ENCODE measurements at places on chromosomes 2 and 18. TPM values are rescaled to one million over a fixed set of nuclear protein-coding genes. Genes with fewer than 3 reads are reported as not detected.
A peak's percentile ranks its signal among the peaks of the same experiment; 100 is the strongest.

The EPHA4 gene
- total RNA-seq: 22.6 TPM

The NAT8 gene
- not detected for total RNA-seq

The RAPH1 gene
- total RNA-seq: 17.4 TPM

GRCh38 chr18:10705786-10706185, 180.0 kb downstream of the NAPG start:
- H3K4me3 ChIP-seq: no peak overlapping the region
- H3K27me3 ChIP-seq: no peaks in the 10 kb centered on the region
- peak; percentile 60 for DNase-seq
- H3K4me1 ChIP-seq: no peaks in the 10 kb centered on the region
- H3K27ac ChIP-seq: no peak overlapping the region
- no peaks in the 10 kb centered on the region for H3K36me3 ChIP-seq

The DSG2 gene
- 2.2 TPM for total RNA-seq

The LOXHD1 gene
- total RNA-seq: 0.13 TPM

The CD207 gene
- total RNA-seq: 1.0 TPM

The IGFBP2 gene
- 195 TPM for total RNA-seq

The SP9 gene
- not detected for total RNA-seq

DNA sequence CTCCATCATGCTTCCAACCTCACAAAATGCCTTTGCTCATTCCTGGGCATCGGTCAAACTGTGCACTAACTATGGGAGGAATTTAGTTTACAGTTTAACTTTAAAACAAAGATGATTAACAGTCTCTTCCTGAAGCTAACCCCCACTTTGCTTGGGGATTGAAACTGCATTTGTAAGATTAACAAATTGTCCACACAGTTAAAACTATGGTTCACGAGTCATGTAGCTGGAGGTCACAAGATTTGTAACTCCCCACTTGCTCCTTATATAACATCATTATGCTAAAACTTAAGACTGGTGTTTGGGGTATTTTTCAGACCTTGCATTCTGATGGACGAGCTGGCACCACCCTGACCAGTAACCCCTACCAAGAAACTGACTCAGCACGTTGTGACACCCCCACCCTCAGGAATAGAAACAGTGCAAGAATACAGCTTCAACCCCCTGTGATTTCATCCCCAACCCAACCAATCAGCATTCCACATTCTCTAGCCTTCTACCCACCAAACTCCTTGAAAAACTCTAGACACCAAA, 252.3 kb downstream of the MBD5 start:
- peaks cover 20% of the 10 kb centered on the region for H3K4me1 ChIP-seq
- no peak overlapping the region for H3K4me3 ChIP-seq
- no peak for DNase-seq
- peak overlapping the region; percentile 42 for H3K27ac ChIP-seq
- no peaks in the 10 kb centered on the region for H3K36me3 ChIP-seq

The TNFRSF11A gene
- total RNA-seq: 1.2 TPM

DNA sequence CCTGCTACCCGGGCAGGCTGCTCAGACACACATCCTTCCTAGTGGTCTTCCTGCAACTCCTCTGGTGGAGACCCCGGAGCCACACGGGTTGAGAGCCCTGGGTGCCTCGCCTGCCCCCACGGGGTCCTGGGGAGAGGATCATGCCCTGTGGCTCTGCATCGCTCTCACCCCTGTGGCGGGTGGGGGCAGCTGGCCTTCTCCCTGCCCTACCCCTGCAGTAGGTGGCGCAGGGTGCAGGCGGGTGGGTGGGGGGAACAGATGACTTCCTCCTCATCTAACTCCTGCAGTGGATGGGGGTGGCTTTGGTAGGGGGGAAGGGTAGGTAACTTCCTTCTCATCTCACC, 38.5 kb downstream of the TSHZ1 start:
- H3K36me3 ChIP-seq: no peaks in the 10 kb centered on the region
- H3K4me1 ChIP-seq: peaks cover 70% of the 10 kb centered on the region

The NEDD4L gene
- 22.7 TPM for total RNA-seq
